ENCODE measurements at places on chromosomes 7 and 10.

- peak; percentile 4 for DNase-seq
Observed at GRCh38 chr10:788796-789748, 99.6 kb upstream of the DIP2C start.

- peak; percentile 17 for DNase-seq
Observed at GRCh38 chr7:105141068-105141467, 127.1 kb downstream of the KMT2E start.

- no peak for DNase-seq
Observed at GRCh38 chr7:106891548-106892410, 26.7 kb downstream of the PIK3CG start.

DNA sequence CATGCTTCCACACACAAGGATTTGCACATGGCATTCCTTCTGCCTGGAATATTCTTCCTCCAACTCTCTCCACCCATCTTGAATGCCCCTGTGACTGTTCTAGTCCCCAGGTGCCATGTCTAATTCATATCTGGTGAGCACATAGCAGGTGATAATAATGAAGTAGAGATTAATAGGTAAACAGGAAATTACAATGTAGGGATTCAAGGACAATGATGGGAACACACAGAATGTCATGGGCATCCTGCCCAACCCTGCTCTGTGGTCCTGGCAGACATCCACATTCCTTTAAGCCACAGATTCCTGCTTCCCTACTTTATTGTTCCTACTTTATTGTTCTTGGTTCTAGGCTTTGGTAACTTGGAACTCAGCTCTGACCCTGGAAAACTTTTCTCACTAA lies 115.8 kb downstream of the THSD7A start:
- DNase-seq: no peak

DNA sequence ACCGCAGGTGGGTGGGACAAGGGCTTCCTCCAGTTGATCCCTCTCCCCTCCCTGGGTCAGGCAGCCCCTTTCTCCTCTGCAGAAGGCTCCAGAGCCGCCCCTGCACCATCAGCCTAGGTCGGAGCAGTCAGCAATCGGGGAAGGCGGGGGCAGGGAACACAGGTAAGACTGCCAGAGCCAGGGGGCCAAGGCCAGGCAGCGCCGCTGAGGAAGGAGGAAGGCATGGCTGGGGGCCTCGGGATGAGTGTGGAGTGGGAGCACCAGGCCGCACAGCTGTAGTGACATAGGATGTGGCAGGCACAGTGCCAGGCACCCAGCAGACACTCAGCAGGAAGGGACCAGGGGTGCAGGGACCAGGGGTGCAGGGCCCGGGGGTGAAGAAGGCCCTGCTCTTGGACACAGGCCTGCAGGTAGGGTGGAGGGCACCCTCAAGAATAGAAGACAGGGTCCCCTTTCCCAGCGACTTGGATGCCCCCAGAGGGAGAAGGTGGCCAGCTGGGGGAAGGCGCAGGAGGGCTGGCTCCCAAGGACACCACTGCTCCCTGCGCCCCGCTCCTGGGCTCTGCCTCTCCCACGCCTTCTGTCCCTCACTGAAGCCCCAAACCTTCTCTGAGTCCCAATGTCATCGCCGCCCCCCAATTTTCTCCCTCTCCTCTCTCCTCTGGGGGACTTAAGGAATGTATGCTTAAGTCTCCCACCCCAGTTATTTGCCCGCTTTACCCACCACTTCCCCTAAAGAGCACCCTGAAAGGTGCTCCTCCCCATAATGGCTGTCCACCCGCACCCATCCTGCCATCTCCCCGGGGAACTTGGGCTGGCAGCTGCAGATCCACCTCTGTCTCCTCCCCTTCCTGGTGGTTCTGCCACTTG lies 38.5 kb downstream of the CAMK2B start:
- DNase-seq: no peak

GRCh38 chr10:53161231-53161630 lies 388.6 kb upstream of the MBL2 start:
- no peak for DNase-seq
